ENCODE measurements at places on chromosomes 6 and 20.

DNA sequence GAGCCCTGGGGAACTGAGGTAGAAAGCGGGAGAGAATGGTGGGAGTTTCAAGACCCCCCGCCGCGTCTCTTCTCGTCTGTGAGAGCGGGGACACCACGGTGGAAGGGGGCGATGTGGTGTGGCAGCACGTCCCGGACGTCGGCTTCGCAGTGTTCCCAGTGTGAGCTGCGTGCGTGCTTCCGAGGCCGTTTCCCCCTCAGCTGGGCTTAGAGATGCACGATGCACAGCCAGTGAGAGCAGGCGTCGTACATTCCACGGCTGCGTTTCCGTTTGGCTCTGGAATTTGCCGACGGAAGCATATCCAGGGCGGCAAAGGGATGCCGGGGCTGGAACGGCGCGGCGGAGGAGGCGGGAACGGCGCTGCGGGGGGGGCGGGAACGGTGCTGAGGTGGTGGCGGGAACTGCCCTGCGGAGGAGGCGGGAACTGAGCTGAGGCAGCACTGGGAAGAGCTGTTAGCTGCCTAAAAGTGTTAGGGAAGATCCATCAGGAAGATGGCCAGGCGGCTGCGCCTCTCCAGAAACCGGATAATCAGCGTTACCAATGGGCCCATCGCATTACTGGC, 37.7 kb downstream of the KIF25 start:
- DNase-seq = no peak

DNA sequence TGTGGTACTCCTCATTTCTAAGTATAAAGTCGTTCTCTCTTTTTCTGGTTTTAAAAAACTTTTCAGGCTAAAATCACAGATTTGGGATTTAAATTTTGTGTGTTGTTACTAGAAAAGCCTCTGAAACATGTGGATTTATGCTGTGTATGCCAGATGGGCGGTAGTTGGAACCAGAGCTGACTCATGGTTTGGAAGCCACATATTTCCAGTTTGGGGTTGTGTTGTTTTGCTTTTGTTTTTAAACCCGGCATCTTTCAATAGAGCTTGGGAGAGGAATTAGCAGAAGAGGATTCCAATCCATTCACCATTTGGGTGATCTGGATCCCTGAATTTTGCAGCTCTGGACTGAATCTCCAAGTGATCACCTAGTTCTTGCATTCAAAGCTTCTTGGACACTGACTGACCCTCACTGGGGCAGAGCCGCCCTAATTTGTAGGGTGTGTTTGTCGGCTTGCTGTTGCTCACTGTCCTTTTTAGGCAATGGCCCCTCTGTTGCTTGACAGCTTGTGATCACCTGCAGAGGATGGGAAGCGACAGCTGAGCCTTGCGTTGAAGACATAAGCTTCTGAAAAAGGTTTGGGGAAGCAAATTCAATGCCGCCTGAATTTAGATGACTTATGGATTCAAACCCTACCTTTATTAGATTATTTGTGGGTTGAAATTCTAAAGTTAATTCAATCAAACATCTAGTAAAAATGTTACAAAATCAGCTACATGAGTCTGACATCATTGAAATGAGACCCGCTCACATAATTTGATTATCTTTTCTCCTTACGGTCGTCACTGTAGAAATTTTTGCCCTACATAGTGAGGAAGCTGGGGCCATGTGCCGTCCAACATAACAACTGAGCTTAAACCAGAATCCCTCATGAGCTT, 79.9 kb upstream of the CD83 start:
- DNase-seq = no peak

DNA sequence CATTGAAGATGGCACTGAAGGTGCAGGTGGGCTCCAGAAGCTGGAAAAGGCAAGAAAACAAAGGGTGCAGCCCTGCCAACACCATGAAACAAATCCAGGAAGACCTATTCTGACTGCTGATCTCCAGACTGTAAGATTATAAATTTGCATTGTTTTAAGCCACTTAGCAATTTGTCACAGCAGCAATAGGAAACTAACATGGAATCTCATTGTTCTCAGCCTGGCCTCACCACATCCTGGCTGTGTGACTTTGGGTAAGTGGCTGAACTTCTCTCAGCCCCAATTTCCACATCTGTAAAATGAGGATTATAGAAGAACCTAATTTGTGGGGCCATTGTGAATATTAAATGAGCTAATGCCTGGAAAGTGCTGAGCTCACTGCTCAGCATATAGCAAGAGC, 160.4 kb upstream of the MAFB start:
- DNase-seq = no peak

DNA sequence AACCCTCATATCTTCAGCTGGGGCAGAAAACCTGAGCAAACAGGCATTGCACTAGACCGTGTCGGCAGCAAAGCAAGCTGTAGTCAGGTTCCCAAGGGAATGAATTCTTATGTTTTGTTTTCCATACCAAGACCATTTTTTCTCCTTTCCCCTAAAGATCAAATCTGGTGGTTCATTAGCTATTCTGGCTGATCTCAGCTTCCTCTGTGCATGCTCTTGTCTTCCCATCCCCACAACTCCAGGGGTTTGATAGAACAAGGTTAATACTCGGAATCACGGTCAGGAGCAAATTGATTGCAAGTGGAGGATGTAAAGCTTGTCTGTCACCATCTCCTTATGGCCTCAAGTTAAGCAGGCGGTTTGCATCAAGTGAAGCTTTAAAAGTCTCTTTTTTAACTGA, 778.8 kb downstream of the KIF16B start:
- no peak for DNase-seq

DNA sequence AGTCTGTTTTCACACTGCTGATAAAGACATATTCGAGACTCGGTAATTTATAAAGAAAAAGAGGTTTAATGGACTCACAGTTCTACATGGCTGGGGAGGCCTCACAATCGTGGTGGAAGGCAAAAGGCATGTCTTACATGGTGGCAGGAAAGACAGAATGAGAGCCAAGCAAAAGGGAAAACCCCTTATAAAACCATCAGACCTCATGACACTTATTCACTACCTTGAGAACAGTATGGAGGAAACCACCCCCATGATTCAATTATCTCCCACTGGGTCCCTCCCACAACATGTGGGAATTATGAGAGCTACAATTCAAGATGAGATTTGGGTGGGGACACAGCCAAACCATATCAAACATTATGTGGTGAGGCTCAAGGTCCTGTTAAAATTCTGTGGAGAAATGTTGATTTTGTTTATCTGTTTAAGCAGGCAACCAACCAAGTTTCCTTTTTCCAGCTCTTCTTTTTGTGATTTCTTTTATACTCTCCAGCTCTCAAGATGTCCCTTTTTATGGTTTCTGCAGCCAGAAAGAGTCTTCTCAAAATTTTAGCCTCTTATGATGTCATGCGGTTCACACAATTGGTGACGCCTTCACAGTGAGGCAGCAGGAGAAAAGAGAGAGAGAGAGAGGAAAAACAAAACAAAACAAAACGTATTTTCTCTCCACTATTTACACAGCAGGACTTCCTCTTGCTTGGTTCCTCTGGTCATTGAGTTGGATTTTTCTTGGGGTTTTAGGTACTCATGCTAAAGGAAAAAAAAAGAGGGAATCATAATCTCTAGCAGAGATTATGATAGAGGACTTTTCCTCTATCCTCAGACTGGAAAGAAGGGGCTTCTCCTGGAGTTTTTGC, 18.0 kb downstream of the AIG1 start:
- DNase-seq = no peak

- DNase-seq = no peak
These were observed 4.1 kb downstream of the TRPC4AP start for GRCh38 chr20:35088231-35089145.

DNA sequence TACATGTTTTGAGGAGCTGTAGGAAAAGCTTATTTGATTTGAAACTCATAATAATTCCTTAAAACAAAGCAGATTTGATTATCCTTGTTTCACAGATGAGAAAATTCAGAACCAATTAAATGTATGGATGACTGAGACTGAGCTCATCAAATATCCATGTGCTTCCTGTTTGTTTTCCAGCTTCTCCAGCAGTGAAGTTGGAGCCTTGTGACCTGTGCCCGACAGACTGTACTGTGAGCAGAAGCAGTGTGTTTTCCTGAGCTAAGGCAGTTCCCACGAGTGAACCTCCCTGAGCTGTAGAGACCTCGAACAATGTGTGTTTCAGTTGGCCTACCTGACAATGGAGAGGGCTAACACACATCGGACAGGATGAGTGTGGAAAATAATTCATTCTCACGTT, 599.5 kb upstream of the NRSN1 start:
- DNase-seq = no peak

DNA sequence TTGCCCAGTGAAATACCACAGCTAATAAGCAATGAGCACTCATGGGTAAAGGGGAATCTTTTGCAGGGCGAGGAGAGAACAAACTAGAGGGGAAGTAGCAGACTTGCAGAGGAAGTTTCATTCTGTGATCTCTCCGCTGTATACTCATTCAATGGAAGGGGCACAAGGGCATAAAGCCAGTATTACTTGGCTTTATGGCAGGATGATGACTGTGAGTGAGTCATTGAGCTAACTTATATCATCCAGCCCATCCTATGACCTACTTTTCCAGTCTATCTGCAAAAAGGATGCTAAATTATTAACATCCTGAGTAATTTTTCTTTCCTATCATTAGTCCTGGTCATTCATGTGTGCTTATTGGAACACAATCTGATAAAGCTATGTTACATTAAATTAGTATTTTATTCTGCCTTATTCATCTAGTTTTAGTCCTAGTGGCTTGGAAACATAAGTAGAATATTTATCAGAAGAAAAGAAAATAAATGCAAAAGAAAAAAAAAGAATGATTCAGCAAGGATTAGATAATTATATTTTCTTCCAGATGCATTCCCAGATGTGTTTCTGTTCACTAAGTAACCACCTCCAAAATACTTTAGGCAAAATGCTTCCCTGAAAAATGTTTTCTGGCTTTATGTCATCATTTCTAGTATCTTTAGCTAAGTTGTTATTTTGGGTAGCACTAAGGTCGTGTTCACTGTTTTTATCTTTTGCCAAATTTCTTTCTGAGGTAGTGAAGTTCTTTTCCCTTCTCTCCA, 471.7 kb downstream of the CDKAL1 start:
- no peak for DNase-seq

DNA sequence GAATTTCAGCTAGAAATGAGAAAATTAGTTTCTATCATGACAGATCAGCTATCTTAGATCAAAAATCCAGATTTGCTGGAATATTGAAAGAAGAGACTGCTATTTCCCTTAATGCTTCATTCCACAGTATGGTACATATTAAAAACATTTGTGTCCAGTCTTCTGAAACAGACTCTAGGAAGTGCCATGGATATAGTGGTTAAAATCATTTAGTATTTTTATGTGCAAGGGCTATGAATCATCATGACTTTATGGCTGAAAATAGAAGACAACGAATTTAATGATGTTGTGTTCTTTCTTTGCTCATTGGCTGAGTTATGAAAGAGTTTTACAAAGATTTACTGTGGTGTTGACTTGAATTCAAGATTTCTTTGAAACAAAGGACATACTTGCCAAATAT, 146.6 kb downstream of the ANKRD60 start:
- DNase-seq = no peak

DNA sequence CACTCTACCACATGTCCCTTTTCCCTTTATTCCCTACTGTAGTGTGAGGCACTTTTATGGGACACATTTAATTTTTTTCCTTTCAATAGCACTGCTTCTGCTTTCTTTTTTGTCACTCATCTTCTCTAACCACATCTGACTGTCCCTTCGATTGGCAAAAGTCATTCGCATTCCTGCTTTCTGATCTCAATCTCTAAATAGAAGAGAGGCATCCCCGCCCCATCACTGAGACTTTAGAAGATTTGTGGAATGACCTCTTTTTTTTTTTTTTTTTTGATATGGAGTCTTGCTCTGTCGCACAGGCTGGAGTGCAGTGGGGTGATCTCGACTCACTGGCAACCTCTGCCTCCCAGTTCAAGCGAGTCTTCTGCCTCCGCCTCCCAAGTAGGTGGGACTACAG, 9.1 kb downstream of the ZNF292 start:
- no peak for DNase-seq

- no peak for DNase-seq
These were observed 71.2 kb downstream of the TNFRSF21 start for GRCh38 chr6:47238456-47238995.

GRCh38 chr6:3745566-3746118, 5.9 kb downstream of the PXDC1 start:
- no peak for DNase-seq

- DNase-seq = no peak
These were observed 100.8 kb downstream of the SYCP2 start for GRCh38 chr20:59832406-59833363.

- no peak for DNase-seq
These were observed 10.8 kb upstream of the ECT2L start for GRCh38 chr6:138785079-138785478.

DNA sequence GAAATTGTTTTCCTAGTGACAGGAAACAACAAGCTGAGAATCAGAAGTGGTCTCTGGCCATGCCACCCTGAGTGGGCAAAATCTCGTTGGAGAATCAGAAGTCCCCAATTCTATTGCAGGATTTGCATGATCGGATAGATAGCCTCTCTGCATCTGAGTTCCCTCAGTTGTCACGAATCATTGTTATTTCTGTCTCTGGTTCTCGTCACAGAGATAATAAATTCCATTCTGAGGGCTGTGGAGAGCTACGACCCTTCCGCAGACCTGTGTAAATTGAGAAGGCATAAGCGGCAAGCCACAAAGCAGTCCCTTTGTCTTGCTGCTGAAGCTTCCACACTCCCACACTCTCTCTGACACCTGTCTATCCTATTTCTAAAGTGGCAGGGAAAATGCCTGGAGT, 102.4 kb upstream of the CNR1 start:
- DNase-seq = no peak

DNA sequence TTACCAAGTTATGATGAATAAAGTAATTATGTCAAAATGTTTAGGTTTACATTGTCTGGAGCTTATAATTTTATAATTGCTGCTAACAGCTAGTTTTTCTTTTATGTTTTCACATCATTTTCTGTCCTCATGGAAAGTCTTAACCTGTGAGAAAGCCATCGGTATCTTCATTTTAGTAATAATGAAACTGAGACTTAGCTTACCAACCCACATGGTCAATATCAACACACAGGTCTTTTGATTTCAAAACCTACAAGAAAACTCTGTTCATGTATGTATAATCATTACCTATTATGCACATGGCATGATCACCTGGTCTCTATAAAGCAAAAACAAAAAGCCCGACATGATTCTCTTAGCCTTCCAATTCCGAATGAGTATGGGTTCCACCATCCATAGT, 61.9 kb downstream of the KCNQ5 start:
- no peak for DNase-seq

DNA sequence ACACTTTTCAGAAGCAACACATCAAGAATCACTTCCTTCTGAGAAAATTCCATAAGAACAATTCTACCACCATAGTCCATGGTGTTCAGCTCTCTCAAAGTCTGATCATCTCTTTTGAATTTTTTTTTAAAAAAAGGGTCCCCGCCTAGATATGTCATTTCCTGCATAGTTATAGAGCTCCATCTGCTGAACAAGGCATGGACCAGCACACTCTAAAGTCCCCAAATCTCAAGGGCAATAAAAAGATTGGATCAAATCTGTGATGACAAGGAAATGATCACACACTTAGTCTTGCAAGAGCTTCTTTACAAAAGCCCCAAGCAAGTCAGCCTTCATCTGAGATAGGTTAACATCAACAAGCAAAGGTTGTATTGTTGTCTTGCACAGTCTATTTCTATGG, 100.7 kb upstream of the STMND1 start:
- no peak for DNase-seq

GRCh38 chr20:53611449-53611894, 17.8 kb upstream of the ZNF217 start:
- DNase-seq = no peak

GRCh38 chr20:23632711-23633573, 4.8 kb downstream of the CST3 start:
- DNase-seq = no peak

- no peak for DNase-seq
These were observed 153.5 kb upstream of the STMND1 start for GRCh38 chr6:16948396-16948795.
